ENCODE measurements at places on chromosomes 13 and 19.

DNA sequence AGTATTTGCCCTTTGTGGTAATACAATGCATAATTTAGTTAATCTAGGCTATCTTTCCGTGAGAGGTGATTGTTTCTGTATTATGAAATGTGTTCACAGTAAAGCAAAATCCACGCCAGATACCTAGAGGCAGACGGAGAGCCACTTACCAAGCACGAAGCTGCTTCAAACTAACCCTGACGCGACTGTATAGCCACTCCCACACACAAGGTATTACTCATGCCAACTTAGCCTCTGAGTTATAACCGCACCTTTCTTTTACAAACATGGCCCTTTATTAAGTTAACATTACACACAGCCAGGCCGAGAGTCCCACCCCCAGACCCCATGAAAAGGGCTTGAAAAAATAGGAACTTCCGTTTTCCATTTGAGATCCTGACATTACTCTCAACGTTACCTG is 185.7 kb downstream of the ABCC4 start:
- no peak for DNase-seq

DNA sequence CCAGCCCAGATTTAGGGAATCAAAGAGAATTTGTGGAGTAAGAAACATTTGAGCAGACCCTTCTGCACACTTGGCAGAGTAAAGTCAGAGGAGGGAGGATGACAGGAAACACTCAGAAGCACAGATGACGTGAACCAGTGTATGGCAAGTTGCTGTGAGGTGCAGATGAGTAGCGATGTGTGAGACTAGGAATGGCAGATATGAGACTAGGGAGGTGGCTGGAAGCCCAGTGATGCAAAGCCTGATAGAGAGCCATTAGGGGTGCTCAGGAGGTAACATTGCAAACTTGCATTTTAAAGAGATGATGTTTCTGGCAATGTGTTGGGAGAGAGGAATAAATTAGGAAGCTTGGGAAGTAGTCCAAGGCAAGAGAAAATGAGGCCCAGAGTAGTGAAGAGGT is 44.0 kb downstream of the PCDH17 start:
- no peak for DNase-seq

DNA sequence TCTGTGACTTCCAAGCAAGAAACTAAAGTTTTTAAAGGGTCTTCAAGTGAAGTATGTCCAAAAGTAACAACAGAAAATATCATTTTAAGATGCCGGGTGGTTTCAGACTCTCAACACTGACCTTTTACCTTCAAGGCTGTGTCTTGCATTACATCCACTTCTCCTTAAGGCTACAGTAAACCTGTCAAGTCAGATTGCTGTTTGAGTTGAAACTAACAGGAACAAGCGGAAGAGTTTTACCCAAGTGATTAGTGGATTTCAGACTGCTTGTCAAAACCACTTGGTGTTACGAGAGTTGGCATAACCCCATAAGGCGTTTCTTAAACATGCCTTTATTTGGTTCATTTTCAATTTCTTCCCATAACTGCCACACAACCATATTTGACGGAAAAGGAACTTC is 283.1 kb downstream of the DCT start:
- no peak for DNase-seq

GRCh38 chr19:27745978-27746542 is 1466.9 kb downstream of the UQCRFS1 start:
- DNase-seq: no peak

GRCh38 chr19:45587873-45588272 is 3.3 kb upstream of the OPA3 start:
- DNase-seq: no peak

GRCh38 chr13:66219506-66219905 is 1010.6 kb downstream of the PCDH9 start:
- DNase-seq: no peak

DNA sequence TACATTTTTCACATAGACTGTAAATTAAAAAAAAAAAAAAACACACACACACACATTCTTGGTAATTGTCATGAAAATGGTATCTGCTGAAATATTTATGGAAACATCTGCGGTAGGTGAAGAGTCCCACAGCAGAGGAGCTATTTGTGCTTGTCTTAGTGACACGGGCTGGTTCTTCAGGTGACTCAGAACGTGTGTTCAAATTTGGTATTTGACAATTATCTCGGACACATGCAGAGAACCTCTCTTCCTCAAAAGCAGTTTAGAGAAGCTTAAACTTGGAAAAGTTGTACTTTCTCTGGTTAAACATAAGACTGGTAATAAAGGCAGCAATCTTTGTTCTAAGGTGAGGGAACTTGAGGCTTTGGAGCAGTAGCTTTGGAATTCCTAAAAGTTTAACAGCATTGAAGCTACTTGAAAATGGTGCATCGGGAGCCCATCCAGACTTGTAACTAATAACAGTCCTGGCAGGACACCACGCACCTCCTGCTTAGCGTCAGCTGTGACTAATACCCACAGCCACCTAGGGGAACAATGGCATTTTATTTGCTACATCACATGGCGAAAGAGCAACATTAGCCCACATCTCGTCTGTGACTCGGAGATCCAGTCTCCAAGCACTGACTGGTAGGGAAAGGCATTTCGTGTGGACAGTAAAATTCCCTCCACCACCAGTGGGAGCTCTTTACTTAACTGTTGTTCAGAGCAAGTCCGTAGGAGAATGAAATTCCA is 1505.1 kb upstream of the SLC10A2 start:
- no peak for DNase-seq

- no peak for DNase-seq
Measured at GRCh38 chr19:246551-246950, 44.7 kb downstream of the PLPP2 start.

- no peak for DNase-seq
Measured at GRCh38 chr19:39506944-39507714, 7.8 kb upstream of the SELENOV start.

DNA sequence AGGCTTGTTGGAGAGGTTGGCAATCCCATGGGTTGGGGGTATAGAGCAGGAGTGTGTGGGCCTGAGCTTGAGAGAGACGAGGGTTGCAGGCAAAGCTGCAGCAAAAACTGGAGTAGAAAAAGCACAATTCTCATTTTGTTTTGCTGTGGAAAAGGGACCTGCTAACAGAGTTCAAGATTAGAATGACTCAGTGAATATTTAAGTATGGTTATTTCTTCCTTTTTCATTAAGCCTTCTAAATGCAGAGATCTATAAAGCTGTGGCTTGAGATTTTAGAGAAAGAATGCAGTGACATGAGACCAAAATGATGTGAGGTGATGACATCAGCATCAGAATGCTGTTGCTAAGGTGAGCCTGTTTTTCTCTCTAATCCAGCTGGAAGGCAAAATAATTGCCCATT is 10.8 kb upstream of the MBNL2 start:
- DNase-seq: no peak

GRCh38 chr13:107124730-107125129 is 556.8 kb upstream of the ARGLU1 start:
- DNase-seq: no peak

GRCh38 chr13:95243207-95243606 is 58.0 kb downstream of the ABCC4 start:
- DNase-seq: no peak

DNA sequence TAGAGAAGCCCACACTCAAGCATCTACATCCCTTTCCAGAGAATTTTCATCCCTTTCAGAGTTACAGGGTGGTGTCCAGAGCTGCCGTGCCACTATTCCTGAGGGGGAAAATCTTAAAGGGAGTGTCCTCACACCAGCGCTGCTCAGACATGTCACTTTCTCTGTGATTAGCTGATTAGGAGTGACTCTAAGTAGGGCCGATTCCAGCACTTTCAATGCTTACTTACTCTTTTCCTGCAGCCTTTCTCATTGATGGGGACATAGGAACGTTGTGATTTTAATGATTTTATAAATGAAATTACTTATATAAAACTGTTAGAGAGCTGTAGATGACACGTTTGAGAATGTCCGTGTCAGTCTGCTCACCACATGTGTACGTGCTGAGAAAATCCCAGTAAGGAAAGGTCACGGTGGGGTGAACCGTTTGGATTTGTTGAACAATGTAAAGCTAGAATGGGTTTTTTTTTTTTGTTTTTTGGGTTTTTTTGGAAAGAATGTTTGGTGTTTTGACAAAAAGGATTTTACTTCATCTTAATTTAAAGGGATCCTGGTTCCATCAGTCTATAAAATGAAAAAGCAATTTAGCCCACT is 56.6 kb upstream of the SPATA13 start:
- DNase-seq: no peak

GRCh38 chr13:99648066-99648665 is 146.9 kb downstream of the TM9SF2 start:
- DNase-seq: no peak

GRCh38 chr19:1663852-1664251 is 11.4 kb upstream of the TCF3 start:
- no peak for DNase-seq

DNA sequence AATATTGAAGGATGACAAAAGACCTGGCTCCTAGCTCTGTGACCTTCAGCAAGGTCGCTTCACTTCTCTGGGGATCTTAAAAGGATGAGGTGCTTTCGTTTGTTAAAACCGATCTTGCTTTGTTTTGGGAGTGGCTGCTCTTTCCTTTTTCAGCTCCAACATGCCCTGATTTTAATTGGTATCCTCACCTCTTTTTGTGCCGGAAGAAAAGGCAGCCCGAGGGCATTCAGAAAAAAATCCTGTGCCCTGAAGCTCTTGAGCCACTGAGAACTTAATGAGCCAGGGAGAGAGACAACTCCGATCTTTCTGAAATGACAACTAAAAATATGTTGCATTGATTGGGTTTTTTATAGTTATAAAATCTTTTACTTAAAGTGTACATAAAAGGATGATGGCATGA is 19.4 kb downstream of the CLDN10 start:
- no peak for DNase-seq

DNA sequence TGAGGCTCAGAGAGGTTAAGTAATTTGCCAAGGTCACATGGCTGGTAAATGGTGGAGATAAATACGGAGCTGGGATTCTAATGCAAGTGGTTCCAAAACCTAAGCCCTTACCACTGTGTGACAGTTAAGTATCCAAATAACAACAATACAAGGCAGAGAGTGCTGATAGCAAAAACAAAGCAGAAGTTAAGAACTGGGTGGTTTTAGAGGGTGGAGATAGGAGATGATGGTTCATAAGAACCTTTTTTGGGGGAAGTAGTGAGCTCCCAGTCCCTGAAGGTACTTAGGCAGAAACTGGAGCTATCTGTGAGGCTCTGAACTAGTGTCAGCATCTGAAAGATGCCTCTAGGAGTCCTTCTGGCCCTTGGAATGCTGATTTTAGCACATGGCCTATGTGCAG is 56.2 kb upstream of the UBE2L5 start:
- DNase-seq: no peak

GRCh38 chr13:100330662-100331061 is 241.8 kb downstream of the PCCA start:
- DNase-seq: no peak

GRCh38 chr19:17727843-17728242 is 8.6 kb downstream of the MAP1S start:
- no peak for DNase-seq

GRCh38 chr19:23391236-23391635 is 4.0 kb downstream of the ZNF91 start:
- DNase-seq: no peak

DNA sequence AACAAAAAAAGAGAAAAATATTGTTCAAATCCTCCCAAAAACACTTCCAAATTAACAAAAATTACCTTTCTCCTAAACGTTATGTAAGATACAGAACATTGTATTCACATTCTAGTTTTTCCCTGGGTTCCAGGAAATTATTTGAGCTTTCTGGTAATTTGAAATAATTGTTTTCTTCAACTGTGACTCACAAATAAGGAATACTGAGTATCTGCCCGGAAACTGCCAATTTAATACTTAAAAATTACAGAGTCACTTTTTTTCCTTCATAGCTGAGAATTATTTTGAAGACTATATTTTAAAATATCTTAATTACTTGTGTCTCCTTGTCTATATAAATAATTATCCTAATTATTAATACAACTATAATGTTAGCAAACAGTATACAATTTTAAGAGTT is 709.0 kb upstream of the ARGLU1 start:
- no peak for DNase-seq

GRCh38 chr13:59088716-59089115 is 1075.0 kb downstream of the DIAPH3 start:
- no peak for DNase-seq

- no peak for DNase-seq
Measured at GRCh38 chr13:67377919-67378318, 147.8 kb upstream of the PCDH9 start.

DNA sequence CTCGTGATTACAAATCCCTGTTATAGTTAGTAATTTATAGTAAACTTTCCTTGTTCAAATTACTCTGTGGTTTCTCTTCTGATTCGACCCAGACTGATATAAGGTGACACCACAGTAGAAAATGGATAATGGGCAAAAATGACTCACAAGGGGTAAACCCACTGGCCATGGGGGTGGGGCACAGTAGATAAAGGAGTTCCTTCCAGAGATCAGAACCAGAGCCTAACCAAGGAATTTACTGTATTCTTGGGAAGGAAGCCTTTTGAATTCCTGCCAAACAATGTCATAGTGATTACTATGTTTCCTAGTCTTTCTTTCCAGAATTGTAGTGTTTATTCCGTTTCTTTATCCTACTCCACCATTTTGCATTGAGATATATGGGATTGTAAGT is 21.9 kb downstream of the MIR17HG start:
- DNase-seq: no peak

DNA sequence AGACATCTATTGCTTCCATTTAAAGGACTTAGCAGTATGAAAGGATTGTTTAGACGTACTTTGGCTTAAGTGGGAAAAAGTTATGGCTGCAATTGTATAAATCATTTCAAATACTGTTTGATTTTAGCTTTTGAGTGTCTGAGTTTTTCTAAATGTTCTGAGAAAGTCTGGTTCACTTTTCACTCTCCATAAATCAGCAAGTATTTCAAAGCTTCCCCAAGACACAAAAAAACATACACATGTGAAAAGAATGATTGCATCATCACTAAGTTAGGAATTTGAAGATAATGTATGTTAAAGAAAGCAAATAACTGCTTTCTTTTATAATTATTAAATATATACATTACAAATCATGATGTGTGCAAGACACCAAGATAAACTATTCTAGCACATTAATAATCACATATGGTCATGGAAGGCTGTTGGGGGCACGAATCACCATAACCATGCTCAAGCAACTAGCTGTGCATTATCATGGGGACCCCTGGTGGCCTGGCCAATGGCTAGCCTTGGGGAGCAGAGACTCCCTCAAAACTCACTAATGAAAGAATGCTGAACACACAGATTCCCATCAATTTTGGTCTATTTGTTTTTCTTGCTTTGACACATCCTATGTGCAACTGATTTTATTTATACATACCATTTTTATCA is 111.1 kb downstream of the MIPEP start:
- DNase-seq: no peak

- no peak for DNase-seq
Measured at GRCh38 chr13:95641291-95642027, 3.0 kb downstream of the DZIP1 start.
